Panc1 (cell line): ENCODE measurements at places on chromosomes 2 and 18.

- no peak for DNase-seq
These were observed 51.2 kb downstream of the LIMS1 start for GRCh38 chr2:108585436-108585835.

GRCh38 chr2:203631068-203631757 is 75.2 kb upstream of the CD28 start:
- peak; percentile 46 for DNase-seq

DNA sequence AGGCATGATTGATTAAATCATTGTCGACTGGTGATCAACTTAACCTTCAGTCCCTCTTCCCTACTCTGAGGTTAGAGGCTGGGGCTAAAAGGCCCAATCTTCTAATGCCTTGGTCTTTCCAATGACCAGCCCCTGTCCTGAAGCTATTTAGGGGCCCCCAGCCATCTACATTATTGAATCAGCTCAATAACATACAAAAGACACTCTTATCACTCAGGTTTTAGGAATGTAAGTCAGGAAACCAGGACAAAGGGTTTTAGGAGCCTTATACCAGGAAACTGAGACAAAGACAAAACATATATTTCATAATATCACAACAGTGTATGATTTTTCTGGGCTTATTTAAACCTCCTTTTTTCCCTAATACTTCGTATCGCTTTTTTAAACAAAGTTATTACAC is 198.6 kb downstream of the RNF152 start:
- no peak for DNase-seq

DNA sequence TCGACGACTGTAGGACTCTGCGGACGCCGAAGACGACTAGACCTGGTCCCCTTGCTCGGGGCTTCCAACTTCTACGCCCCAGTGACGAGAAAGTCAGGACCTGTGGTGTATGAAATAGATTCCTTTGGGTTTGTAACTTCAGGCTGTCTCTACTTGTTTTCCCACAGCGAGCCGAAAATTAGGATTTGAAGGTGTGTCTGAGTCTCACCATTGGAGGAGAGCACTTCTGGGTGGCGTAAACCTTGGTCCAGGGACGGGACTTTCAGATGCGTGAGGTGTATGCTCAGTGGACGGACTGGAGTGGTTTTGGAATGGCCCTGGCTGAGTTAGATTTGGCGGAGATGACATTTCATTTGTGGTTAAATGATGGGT is 1.3 kb downstream of the BIRC6 start:
- DNase-seq: no peak

DNA sequence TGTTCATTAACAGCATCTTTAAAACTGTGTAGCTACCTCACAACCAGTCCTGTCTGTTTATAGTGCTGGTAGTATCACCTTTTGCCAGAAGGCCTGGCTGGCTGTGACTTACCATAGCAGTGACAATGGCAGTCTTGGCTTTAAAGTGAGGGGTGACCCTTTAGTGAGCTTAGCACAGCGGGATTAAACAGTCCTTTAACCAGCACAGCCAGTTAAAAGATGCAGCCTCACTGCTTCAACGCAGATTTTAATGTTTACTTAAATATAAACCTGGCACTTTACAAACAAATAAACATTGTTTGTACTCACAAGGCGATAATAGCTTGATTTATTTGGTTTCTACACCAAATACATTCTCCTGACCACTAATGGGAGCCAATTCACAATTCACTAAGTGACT is 7.0 kb downstream of the RRM2 start:
- DNase-seq: no peak

DNA sequence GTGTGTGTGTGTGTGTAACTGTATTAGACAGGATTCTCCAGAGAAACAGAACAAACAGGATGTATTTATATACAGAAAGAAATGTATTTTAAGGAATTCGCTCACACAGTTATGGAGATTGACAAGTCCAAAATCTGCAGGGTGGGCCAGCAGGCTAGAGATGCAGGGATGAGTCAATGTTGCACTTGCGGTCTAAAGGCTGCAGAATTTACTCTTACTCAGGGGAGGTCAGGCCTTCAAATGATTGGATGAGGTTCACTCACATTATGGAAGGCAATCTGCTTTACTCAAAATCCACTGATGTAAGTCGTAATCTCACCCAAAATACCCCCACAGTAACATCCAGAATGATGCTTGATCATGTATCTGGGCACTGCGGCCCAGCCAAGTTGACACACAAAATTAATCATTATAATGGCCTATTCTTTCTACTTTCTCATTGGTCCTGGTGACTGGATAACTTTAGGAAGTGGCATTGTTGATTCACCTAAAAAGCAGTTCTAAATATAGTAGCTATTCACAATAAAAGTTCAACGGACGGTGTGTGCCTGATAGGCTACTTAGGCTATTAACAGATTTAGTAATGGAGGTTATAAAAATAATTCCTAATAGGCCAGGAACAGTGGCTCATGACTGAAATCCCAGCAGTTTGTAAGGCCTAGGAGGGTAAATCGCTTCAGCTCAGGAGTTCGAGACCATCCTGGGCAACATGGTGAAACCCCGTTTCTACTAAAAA is 40.6 kb upstream of the ACYP2 start:
- DNase-seq: no peak

GRCh38 chr18:58225101-58225500 is 181.1 kb downstream of the NEDD4L start:
- no peak for DNase-seq

GRCh38 chr2:157269922-157270321 is 12.4 kb downstream of the GALNT5 start:
- DNase-seq: no peak

GRCh38 chr2:12313445-12314126 is 403.1 kb upstream of the TRIB2 start:
- DNase-seq: no peak

- no peak for DNase-seq
These were observed 24.9 kb upstream of the CPS1 start for GRCh38 chr2:210531482-210531881.

DNA sequence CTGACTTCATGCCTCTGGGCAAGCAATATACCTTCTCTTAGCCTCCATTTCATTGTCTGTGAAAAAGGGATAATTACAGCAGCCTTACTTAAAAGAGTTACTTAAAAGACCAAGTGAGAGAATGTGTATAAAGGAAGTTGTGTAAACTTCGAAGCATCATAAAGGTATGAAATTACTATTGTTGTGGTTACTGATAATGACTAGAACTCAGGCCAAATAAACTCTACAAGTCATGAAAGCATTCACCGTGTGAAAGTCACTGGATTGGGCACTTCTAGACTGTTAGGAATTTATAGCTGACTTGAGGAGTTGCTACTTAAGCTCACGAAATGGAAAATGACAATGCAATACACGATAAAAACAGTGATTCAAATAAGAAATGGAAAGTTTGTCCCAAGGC is 67.4 kb upstream of the HAAO start:
- DNase-seq: no peak

GRCh38 chr2:233926806-233927205 is 9.6 kb downstream of the TRPM8 start:
- no peak for DNase-seq

GRCh38 chr2:151614606-151615306 is 119.5 kb downstream of the NEB start:
- DNase-seq: no peak

DNA sequence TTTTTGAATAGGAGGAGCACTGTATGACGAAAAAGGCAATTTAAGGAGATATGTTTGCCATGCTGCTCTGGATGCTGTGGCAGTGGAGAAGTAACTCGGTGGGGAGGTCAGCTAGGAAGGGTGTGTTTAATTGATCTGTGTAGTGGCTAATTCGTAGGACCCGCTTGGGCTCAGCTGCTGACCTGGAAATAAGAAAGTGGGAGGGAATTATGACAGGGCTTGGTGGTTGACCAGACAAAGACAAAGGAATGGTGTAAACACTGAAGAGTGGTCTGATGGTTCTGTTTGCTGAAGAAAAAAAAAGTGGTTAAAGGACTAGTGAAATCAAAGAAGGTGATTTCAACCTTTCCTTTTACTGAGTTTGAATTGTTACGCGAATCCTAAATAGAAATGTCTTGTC is 146.0 kb downstream of the MAP4K4 start:
- DNase-seq: no peak

- no peak for DNase-seq
These were observed 220.9 kb upstream of the REV1 start for GRCh38 chr2:99710721-99711120.

GRCh38 chr2:134432435-134432883 is 178.6 kb downstream of the MGAT5 start:
- DNase-seq: no peak
